ENCODE measurements at places on chromosomes 3 and 15.
A peak's percentile ranks its signal among the peaks of the same experiment; 100 is the strongest.

DNA sequence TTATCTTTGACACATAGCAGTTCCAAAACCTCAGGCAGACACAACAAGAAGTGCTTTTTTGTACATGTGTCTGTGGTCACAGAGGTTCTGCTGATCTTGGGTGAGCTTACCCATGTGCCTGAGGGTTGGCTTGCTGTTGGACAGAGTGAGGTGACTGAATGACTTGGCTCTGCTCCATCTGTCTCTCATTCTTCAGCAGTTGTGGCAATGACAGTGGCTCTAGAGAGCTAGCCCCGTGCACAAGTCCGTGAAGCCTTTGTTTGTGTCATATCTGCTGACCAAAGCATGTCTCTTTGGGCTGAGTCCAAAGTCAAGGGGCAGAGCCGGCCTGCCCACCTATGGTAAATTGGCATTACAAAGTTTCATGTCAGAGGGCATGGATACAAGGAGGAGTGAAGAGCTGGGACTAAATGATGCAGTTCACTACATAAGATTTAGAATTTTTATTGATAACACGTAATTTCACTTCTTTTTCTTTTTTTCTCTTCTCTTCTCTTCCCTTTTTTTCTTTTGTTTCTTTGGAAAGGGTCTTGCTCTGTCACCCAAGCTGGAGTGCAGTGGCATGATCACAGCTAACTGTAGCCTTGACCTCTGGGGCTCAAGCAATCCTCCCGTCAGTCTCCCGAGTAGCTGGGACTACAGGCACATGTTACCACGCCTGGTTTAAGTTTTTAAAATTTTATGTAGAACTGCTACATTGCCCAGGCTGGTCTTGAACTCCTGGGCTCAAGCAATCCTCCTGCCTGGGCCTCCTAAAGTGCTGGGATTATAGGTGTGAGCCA is 77.9 kb downstream of the ITPR1 start:
- DNase-seq, result no peak

DNA sequence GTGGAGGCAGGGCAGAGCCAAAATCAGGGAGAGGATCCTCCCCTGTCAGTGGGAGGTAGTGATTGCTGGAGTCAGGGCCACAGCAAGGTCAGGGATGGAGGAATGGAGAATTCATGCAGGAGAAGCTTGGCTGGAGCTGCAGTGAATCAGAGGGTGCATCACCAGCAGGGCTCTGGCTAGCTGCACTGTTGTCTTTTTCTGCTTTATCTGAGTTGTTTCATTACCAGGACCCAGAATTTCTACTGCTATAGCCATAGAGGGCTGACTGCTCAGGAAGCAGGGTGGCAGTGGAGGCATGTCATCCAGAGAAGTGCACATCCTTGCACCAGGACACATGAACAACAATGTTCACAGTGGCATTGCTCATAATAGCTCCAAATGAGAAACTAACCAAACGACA is 113.5 kb upstream of the GALNT15 start:
- DNase-seq, result peak; percentile 64

DNA sequence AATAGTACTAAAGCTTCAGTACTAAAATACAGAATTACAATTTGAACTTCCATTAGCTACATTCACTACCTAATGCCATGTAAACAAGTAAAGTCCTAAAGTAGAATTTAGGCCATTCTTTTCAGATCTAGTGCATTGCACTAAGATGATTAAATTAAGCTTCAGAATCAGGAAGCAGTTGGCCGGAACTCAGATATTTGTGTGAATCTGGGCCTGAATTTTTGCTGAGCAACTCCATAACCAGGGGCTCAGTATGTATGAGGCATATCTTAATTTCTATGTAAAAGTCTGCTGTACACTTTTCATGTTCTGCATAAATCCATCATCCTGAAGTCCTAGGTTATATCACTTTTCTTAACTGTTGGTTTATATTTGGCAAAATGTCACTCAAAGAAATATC is 246.4 kb downstream of the RBMS3 start:
- no peak for DNase-seq

DNA sequence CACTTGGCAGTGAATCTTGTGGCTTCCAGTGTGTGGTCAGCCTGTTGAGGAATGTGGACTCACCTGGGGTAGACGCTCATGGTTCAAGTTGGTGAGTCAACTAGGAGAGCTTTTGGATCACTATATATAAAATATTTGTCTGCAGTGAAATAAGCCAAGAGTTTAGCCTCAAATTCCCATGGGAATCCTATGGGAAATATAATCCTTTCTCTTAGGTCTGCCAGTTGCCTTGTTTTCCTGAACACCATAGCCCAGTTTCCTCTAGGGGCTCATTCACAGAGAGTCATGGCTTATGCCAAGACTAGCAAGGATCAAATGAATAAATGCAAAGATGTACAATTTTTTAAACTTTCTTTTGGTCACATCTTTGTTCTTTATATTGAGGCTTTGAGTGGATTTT is 100.1 kb upstream of the NPHP3 start:
- DNase-seq, result no peak

DNA sequence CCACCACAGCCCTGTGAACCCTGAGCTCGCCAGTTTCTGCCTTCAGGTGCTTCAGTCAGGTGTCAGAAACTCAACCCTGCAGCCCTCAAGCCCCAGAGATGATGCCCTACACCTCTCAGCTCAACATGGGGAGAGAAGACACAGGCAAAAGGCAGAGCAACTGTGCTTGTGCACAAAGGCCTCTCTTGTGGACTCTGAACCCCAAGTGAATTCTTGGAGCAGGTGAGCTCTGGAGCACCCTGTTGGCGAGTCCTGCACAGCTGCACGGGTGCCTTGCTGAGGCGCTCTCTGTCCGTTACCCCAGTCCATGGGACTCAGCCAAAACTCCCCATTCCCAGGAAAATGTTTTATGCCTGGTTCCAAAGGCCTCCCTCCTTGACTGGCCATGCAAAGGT is 197.0 kb downstream of the KLF13 start:
- DNase-seq, result no peak

- DNase-seq, result no peak
These were observed 235.5 kb downstream of the PDZRN3 start for GRCh38 chr3:73389117-73389813.

GRCh38 chr3:150761831-150762661 is 923 bp downstream of the SIAH2 start:
- peak; percentile 33 for DNase-seq

GRCh38 chr3:20015525-20015924 is 3.5 kb upstream of the PP2D1 start:
- no peak for DNase-seq
